Spinal cord (tissue), 10 donors: ENCODE measurements at places on chromosomes 16 and 17.

- no peak for DNase-seq
Measured at GRCh38 chr16:49785970-49786369, 69.9 kb downstream of the ZNF423 start.

DNA sequence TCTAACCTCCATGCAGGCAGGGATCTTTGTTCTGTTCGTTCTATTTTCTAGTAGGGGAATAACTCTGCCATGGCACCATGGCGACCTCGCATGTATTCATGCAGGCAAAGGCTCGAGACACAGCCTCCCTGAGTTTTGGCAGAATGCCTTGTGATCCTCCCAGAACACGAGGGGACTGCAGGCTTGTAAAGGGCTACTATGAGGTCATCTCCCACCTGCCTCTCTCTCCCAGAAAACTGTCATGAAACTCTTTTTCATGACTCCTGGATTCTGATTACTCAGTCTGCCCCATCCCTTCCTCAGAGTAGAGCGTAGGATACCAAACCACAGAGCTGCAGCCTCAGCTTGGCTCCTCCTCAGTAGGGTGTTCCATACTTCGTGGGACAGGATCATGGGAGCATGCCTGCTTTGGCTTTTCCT, 64.3 kb downstream of the IGF2BP1 start:
- no peak for DNase-seq

- DNase-seq = no peak
Measured at GRCh38 chr16:58196898-58197313, 1.0 kb downstream of the CSNK2A2 start.

- DNase-seq = peak; percentile 85
Measured at GRCh38 chr16:3999479-4000325, 116.5 kb downstream of the ADCY9 start.

DNA sequence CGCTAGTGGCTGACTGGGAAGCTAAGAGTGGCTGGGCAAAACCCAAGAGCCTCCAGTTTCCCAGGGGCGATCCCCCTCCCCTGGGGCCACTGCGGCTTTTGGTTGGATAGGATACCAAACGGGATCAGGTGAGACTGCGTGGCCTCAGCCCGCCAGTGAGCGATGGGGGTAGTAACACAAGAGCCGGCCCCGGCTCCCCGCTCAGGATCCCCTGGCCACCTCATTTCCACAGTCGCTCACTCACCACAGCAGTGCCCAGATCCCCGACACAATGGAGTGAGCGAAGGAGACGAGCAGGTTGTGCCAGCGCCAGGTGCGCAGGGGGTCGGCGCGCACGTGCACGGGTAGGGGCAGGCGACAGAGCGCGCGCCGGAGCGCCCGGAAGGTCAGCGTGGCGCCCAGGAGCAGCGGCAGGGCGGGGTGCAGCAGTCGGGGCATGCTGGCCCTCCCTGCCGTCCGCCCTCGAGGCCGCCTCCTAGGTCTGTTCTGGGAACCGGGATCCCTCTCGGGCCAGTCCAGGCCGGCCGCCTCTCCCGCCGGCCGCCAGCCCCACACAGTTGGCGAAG, 290 bp downstream of the TLCD1 start:
- no peak for DNase-seq

DNA sequence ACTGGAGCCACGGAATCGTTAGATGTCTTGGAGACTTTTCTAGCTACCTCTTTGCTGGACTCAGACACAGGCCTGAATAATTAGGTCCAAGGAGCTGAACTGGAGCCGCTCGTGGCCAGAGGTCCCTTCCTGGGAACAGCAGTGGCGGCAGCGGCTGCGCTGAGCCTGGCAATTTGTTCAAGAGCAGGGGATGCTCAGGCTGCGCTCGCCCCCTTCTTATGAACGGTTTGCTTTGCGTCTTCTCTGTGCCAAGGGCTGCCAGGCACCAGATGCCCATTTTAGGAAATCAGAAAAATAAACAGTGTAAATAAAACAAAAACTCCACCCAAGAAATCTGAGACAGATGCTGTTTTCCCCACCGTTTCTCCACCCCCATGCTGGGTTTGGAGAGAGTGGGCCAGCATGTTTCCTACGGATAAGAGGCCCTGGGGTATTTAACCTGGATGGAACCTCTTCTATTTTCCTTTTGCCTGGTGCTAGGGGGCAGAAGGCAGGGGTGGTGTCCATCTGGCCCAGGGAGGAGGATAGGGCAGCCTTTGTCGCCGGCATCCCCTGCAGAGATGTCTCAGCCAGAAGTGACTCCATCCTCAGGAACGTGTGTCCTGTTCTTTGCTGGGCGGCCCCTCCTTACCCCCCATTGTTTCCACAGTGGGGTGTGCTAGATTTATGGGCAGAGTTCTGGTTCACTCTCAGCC, 163.4 kb downstream of the SEC14L1 start:
- DNase-seq = no peak

- DNase-seq = no peak
Measured at GRCh38 chr17:17453088-17453487, 23.7 kb upstream of the MED9 start.

DNA sequence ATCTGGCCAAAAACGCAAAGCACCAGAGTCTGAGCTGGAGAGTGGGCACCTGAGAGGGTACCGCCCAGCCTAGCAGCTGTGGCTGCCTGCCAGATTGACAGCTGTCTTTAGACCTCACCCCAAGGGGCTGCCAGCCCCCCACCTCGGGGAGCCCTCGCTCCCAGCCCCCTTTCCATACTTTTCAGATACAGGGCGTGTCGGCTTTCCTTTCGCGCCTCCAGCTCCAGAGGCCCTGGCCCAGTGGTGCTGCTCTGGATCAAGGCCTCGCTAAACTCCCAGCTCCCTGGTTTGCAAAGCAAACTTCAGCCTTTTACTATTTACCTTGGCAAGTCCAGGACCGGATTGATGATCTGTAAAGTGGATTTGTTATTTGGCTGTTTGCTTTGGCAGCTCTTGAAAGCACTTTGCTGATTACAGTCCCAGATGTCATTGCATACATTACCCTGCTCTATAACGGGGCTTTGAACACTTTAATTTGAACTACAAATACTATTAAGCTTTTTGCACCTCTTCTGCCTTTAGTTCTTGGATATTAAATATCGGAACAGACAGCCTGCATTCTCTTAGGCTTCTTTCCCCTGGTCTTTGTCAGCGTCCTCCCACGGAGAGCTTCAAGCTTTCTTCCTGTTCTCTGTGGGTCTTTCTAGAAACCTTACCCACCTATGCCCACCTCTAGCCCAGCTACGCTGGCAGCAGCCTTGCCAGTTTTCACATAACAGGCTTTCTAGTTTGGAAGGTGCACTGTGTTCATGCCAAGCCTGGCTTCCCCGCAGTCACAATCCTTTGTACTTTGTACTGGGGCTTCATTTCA, 63.6 kb upstream of the TBX2 start:
- DNase-seq = peak; percentile 80
